ENCODE measurements at places on chromosomes 12 and 14. TPM values are rescaled to one million over a fixed set of nuclear protein-coding genes. Genes with fewer than 3 reads are reported as not detected.

The SLC5A8 gene
- total RNA-seq, result not detected

The FGF6 gene
- total RNA-seq, result not detected

The SLC41A2 gene
- total RNA-seq, result 7.5 TPM

The BHLHE41 gene
- 0.24 TPM for total RNA-seq

The MANSC4 gene
- total RNA-seq, result 0.65 TPM

The CREBL2 gene
- 14.5 TPM for total RNA-seq

The ASB8 gene
- 29.7 TPM for total RNA-seq

The MYBPC1 gene
- total RNA-seq, result not detected

The STON2 gene
- total RNA-seq, result not detected

The TSHR gene
- not detected for total RNA-seq

The CFAP73 gene
- total RNA-seq, result not detected

The C12orf60 gene
- 1.1 TPM for total RNA-seq

The OTOGL gene
- total RNA-seq, result 2.0 TPM

The PTGER2 gene
- total RNA-seq, result not detected

The PRB2 gene
- total RNA-seq, result not detected

The LHX5 gene
- total RNA-seq, result not detected

The RFX4 gene
- total RNA-seq, result not detected

The BCL2L14 gene
- not detected for total RNA-seq

The RBP5 gene
- not detected for total RNA-seq

The LAG3 gene
- 4.1 TPM for total RNA-seq

The C12orf54 gene
- not detected for total RNA-seq

The PMCH gene
- total RNA-seq, result 1.8 TPM

The SALL2 gene
- total RNA-seq, result 4.6 TPM

The SLC4A8 gene
- 9.7 TPM for total RNA-seq

The FITM1 gene
- not detected for total RNA-seq

The OR6C76 gene
- not detected for total RNA-seq

The SPATS2 gene
- total RNA-seq, result 58.8 TPM

The KRT8 gene
- total RNA-seq, result 31.7 TPM

The OAS1 gene
- total RNA-seq, result 2.9 TPM

The OTX2 gene
- not detected for total RNA-seq

The FANCM gene
- 13.7 TPM for total RNA-seq

The CMA1 gene
- not detected for total RNA-seq

The CCDC196 gene
- not detected for total RNA-seq

The KRT6B gene
- not detected for total RNA-seq

The NKX2-1 gene
- not detected for total RNA-seq

The CCDC198 gene
- total RNA-seq, result not detected

The CCDC184 gene
- total RNA-seq, result 0.18 TPM

The MSI1 gene
- not detected for total RNA-seq

The LIN7A gene
- 4.3 TPM for total RNA-seq

The GPR162 gene
- 13.7 TPM for total RNA-seq

The PTHLH gene
- 1.1 TPM for total RNA-seq

The CEP170B gene
- 35.0 TPM for total RNA-seq

The INSM2 gene
- not detected for total RNA-seq

The CLEC4E gene
- not detected for total RNA-seq
